Stimulated activated CD4-positive, alpha-beta T cell treated with anti-CD3 and anti-CD28 coated beads, Interleukin-15, amount 100 ng/mL, for 1 hour (primary cell): ENCODE measurements at places on chromosomes 13 and 19.

DNA sequence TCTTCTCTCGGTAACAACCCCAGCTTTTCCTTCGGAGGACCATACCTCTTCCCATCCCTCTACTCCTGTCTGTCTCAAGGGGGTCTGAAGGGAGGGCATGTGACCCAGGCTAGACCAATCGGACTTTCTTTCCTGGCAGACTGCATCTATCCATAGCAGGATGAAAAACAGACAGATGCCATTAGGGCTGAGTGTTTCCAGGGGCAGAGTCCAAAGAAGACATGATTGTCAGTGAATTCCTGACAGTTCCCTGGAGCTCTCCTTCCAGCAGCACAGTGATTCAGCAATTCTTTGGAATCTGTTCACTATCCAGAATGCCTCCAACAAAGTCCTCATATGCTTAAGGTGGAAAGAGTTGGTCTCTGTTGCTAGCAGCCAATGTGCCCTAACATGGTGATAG lies 189.8 kb downstream of the KCTD12 start:
- no peak for DNase-seq

GRCh38 chr13:113832205-113832604 lies 31.7 kb downstream of the GAS6 start:
- no peak for DNase-seq

GRCh38 chr13:23159205-23159759 lies 21.5 kb upstream of the SGCG start:
- no peak for DNase-seq

DNA sequence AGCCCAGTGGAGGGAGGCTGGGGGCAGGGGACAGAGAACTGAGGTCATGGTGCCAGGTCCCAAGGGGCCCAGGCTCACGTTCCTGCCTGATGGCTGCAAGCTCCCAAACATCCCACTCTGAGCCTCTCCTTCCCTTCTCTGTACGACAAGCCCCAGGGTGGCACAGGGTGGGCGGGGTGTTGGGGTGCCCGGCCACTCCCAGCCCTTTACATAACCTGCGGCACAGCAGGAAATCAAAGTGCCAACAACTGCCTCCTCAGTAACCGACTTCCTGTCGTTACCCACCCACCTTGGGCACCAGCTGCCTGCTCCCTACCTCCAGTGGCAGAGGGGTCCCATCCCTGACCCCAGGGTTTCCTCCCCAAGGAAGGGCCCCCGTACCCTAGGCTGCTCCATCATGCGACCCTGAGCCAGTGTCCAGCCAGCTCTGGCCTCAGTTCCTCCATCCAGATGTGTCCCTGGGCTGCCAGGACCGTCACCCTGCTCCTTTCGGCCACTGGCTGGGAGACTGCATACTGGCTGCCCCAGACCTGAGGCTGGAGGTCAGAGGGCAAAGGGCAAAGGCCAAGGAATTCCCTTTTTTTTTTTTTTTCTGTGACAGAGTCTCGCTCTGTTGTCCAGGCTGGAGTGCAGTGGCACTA lies 27.7 kb upstream of the NFIC start:
- peak; percentile 40 for DNase-seq

GRCh38 chr19:54393381-54393780 lies 21.9 kb upstream of the TTYH1 start:
- DNase-seq = no peak

DNA sequence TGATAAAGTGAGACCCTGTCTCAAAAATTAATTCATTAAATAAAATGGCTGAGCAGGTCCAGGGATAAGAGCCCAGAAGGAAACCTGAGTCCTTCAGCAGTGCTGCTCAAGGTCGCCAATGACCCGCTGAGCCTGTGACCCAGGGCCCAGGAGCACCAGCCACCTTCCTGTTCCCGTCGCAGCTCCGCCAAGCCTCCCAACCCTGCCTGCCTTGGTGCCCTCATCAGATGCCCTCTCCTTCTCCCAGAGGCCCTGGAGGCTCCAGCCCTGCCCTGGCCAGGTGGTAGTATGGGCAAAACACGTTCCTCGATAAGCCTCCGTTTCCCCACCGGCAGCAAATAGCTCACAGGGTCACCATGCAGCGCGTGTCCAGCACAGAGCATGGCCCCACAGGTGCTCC lies 2.6 kb downstream of the REXO1 start:
- DNase-seq = no peak

- no peak for DNase-seq
Observed at GRCh38 chr19:3084943-3085342, 9.2 kb upstream of the GNA11 start.

DNA sequence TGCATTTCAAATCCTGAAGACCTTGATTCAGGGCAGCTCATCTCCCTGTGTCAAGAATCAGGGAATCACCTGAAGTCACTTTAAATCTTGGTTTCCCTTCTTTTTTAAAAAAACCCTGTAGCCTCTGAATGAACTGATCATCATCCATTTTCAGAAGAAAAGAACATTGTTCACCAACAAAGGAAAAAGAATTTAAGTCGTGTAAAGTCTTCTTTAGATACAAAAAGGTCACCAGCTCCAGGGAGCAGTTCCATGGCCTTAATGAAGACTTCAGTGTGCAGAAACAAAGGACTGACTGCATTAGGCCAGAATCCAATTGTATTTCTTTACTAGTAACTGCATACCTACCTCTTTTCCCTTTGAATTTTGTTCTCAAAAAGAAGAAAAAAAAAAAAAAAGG lies 245.0 kb downstream of the ABCC4 start:
- no peak for DNase-seq

DNA sequence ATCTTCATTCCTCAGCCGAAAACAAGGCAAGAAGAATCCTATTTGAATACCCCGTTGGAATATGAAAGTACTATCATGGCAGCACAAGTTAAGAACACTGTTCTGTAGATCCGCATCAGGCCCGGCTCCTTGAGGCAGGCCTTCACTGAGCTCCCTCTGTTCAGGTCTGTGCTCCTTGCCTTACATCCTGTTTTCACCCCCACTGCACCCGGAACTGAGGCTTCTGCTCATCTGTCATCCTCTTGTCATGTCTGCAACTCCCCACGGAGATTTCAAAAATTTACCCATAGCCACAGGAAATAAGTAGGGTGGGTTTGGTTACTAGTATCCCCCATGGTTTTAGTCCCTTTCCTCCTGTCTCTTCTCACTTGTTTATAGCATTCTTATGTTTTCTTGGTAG lies 861.9 kb downstream of the GPC5 start:
- no peak for DNase-seq

DNA sequence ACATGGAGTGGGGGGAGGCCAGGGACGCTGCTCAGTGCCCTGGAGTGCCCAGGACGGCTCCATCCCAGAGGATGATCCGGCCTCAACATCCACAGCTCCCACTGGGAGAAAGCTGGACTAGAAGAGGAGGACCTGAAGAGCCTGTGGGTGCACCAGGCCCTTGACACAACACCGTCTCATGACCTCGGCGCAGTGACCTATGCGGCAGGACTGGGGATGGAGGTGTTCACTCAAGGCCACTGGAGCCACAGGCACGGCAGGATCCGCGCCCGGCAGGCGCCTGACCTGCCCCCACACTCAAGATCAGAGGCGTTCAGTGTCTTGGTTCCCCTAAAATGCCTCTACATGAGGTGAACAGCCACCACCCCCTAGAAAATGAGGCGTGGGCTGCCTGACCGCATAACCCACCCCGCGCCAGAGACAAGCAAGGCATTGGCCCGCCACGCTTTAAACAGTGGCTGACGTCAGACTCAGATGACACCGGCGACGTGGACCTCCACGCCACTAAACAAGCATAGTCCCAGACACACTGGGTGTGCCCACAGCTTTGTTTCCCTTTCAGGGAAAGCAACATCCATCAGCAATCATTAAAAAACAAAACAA lies 8.0 kb downstream of the SGTA start:
- no peak for DNase-seq

DNA sequence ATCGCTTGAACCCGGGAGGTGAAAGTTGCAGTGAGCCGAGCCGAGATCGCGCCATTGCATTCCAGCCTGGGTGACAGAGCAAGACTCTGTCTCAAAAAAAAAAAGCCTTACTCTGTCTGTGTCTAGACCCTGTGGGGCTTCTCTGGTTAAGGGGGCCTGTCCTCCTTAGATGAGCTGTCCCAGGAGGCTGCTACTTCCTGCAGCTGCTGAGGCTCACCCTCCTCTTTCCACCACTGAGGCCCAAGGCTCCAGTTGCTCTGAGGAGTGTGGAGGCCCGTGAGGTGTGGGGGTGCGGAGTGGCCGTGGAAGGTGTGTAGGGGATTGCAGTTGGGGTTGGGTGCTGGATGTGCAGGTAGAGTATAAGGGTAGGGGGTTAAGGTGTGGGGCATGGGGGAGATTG lies 22.1 kb upstream of the RASA3 start:
- no peak for DNase-seq

GRCh38 chr13:79389026-79389425 lies 17.0 kb downstream of the RBM26 start:
- no peak for DNase-seq

DNA sequence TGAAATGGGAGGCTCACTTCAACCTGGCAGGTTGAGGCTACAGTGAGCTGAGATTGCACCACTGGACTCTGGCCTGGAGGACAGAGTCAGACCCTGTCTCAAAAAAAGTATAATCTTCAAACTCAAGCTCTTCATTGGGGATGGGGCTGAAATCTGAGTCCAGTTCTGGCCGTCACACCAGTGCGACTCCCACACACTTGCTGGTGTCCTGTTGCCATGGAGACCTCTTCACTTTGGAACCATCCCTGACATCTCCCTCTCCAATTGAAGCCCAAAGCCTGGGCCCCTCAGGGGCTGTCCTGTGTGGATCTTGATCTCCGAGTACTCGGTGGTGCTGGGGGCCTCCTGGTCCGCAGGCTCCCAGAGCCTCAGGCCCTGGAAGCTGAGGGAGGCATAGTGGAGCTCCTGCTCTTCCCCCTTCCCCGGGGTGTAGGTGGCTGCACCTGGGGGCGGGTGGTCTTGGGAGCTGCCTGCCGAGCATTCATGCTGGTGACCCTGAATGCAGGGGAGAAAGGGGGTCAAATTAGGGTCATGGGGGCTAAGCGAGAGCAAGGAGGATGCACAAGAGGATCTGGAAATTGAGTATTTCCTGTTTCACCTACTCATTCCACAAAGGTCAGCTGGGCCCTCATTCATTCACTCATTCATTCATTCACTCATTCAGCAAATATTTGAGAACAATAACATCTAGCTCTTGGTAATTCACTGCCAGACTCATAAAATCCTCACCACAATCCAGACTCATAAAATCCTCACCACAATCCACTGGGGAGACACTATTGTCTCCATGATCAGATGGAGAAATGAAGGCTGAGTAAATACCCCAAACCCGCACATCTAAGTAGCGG lies 11.0 kb downstream of the SIGLEC11 start:
- no peak for DNase-seq

DNA sequence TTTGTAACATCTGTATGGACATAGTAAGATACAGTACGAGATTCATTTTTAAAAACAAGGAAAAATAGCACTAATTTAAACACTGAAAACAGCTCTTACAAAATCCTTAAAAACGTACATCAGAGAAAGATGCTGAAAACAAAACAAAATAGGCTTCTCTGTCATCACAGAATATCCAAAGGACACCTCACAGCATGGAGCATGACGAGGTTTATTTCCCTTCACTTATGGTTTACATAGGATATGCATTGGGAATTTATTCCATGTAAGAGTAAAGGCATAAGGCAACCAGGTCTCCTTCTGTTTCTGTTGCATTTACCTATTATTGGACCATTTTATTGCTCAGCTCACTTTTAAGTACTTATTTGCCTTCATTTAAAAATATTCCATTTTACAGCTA lies 3.0 kb downstream of the KCTD12 start:
- no peak for DNase-seq

DNA sequence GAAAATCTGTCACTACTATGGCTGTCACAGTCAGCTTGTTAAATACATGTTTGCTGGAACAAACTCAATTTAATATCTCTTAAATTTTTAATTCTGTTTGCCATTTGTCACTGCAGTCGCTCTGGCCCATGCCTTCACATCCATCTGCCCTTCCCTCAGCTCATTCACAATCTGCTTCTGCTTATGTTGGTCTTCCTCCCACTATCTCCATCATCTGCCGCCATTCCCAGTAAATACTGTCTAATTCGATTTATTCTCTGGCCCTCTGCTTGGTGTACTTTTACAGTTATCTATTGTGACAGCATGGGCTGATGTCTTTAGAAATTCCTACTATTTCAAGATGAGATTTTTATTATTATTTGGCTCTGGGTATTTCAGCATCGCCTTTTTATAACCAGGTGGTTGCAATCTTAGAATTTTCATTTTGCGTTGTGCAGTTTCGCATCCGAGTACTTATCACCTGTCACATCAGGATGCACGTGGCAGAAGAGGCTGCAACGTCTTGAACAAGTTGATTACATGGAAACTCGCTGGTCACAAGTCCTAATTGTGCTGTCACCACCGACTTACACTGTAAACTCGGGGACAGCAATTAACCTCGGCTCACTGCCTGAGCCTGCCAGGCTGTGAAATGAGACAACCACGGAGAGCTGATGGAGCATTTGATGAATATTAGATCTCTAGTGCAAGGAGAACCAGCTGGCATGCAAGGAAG lies 158.4 kb downstream of the MYO16 start:
- DNase-seq = no peak

- no peak for DNase-seq
Observed at GRCh38 chr19:34256835-34257558, 2.6 kb downstream of the GARRE1 start.

- no peak for DNase-seq
Observed at GRCh38 chr19:28313633-28314032, 899.3 kb downstream of the UQCRFS1 start.

DNA sequence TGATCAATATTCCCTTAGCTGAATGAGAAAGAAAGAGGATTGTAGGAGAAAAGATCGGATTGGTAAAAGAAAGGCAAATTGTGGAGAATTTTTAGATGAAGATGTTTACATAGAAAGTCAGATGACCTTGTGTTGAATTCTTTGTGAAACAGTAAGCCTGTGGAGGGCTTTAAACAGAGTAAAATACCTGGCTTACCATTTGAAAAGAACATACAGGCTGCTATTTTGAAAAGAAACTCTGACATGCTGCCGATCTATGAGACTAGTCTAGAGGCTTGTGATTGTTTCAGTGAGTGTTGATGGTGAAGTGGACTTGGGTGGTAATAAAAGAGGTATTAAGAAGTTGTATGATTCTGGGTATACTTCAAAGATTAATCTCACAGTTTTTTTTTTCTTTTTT lies 938.9 kb upstream of the PRR20A start:
- DNase-seq = no peak

DNA sequence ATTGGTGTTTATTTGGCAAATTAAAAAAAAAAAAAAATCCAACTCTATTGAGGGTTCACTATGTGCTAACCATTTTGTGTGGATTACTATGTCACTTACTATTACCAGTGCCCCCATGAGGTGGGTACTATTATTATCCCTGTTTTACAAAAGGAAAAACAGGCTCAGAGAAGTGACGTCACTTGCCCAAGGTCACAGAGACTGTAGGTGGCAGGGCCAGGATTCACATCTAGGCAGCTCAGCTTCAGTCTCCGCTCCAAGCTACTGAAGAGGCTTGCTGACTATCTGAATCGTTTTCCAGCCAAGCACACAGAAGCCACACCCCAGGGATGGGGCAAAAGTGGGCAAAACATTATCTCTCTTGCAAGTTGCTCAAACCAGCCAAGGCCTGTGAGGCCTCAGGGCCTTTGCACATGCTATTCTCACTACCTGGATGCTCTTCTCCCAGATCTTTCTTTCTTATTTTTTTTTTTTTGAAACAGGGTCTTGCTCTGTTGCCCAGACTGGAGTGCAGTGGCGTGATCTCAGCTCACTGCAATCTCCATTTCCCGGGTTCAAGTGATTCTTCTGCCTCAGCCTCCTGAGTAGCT lies 4.8 kb upstream of the ANGPTL8 start:
- no peak for DNase-seq

GRCh38 chr13:110617321-110618072 lies 2.2 kb downstream of the NAXD start:
- no peak for DNase-seq

GRCh38 chr19:28883241-28883693 lies 329.7 kb downstream of the UQCRFS1 start:
- DNase-seq = no peak

GRCh38 chr19:29248332-29248844 lies 35.4 kb upstream of the UQCRFS1 start:
- DNase-seq = no peak
